ENCODE measurements at places on chromosomes 11 and 22. TPM values are rescaled to one million over a fixed set of nuclear protein-coding genes. Genes with fewer than 3 reads are reported as not detected.

Gene MAPK11
- 5.2 TPM for total RNA-seq

GRCh38 chr22:38874529-38875222, 2.7 kb upstream of the CBX6 start:
- DNase-seq: no peak

DNA sequence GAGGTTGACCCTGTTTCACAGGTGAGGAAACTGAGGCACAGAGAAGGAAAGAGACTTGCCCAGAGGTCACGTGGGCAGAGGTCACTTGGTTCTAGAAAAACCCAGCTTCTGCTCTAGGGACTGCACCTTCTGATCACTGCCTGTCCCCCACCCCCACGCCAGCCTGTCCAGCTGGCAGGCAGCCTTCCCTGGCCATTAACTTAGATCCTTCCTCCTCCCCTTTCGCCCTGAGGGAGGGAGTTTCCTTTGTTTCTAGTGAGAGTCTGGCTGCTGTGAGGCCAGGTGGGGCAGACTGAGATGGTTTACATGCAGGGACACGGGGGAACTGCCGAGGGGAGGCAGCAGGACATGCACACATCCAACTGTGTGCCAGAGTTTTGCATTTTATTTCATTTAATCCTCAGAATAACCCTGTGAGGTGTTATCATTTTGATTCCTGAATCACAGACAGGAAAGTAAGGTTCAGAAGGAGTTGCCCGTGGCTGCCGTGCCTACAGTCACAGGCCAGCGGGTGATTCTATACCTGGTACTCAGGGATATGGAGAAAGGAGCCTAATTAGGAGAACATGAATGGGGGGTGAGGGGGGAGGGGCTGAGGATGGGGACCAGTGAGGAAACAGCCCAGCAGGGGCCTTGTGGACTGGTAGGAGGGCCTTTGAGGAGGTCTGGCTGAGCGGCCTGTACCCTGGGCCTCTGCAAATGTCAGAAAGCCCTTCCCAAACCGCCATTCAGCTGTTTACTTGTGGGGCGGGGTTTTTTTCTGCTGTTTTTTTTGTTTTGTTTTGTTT, 3.4 kb downstream of the FAM83F start:
- DNase-seq: no peak

Gene OR8G5
- total RNA-seq: not detected

DNA sequence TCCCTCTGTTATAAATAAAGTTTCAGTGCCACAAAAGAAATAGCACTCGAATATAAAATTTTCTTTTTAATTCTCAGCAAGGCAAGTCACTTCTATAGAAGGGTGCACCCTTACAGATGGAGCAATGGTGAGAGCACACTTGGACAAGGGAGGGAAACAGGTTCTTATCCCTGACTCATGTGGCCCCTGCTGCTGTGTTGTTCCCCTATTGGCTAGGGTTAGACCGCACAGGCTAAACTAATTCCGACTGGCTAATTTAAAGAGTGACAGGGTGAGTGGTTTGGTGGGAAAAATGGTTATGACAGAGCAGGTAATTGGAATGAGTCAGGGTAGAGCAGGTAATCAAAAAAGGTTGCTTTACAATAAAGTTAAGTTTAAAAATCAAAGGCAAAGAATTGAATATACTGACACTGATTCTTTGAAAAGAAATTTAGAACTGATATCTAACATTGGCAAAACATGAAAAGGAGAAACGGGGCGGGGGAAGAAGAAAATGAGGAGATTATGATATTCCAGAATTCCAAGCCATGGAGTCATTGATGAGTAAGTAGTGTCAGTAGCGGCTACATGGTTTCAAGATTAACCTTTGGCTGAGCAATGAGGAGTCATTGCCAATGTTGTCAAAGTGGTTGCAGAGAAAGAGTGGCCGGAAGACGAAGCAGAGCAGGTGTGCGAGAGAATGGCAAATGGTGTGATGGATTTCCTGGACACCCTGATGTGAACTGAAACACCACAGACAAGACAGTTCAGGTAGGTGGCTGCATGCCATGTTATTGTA, 48.4 kb upstream of the MRGPRX1 start:
- DNase-seq: no peak

DNA sequence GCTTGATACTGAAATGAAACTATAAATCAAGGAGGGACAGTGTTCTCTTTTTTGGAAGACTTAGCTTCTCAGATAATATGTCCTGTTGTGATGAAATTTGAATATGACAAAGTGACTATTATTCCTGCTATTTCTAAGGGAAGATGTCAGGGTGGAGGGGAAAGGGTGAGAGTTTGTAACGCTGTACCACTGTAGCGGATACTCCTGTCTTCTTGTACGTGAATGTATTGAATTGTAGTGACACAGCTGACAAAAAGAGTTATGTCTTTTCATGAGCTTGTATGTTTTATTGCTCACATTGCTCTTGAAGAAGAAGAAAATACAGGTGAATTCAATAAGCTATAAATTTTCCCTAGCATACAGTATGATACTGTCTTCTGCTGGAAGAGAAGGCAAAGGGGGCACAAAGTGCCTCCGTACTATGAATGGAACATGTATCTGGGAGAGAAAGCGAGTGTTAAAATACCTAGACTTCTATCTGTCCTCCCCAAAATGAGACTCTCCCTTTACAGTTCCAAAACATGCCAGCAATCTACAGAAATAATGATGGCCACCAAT, 538.5 kb upstream of the LRRC4C start:
- no peak for DNase-seq

Gene OMP
- total RNA-seq: not detected

DNA sequence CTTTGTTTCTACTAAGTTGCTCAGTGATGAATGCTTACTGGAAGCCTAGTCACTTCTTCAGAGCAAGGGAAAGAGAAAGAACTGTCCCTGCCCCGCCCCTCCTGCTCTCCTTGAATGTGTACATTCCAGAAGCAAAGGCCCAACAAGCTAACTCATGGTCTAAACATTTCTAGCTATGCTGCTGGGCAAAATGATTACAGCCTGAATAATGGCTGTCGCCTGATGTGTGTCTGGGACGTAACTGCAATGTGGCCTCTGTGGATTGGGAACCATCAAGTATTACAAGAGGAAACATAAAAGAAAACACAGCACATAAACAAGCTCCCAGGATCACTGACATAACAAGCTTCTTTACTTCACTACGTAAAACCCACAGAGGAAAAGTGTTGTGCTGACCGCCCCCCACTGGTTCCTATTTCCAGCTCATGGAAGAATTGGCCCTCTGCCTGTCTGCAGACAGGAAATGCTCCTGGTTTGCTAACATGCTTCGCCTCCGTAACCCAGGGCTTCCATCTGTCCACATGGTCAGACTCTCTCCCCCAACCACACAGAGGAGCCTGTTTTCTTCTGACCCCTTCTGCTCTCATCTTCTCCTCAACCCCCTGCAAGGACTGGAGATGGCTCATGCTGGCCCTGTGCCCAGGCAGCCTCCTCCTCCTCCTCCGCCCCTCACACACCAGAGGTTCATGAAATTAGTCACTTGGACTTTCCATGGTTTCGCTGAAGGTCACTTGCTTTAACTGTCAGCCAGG, 187.2 kb downstream of the MAML2 start:
- peak; percentile 79 for DNase-seq

DNA sequence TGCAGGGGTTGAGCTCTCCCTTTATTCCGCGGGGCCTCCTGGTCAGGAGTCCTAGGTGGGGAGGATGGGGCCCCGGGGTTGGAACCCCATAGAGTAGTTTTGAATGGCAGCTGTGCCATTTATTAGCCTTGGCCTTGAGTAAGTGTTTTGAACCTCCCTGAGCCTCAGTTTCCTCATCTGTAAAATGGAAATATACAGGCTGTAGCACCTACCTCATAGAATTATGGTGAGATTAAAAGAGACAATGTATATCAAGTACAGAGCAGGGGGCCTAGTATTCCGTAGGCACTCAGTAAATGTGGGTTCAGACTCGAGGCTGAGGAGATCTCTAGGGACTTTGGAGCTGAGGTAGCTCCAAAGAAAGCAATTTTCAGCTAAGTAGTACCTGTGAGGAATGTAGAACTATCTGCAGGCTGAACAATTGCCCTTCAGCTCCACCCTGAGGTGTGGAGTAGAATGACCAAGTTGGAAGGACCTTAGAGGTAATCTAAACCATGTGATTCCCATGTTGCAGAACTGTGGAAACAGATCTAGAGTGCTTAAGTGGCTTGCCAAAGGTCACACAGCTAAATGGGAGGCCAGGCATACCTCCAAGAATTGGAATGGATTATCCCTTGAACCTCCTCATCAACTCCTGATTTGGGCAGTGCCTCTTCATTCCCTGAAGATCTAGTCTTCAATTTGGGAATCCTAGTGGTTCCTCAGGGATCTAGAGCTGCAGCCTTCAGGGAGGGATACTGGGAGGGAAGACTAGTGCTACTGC, 682 bp downstream of the PGAP2 start:
- no peak for DNase-seq

GRCh38 chr11:30257058-30257457, 26.2 kb downstream of the FSHB start:
- DNase-seq: no peak

Gene C11orf71
- total RNA-seq: 4.5 TPM
